ENCODE measurements at places on chromosomes 2 and 18. TPM values are rescaled to one million over a fixed set of nuclear protein-coding genes. Genes with fewer than 3 reads are reported as not detected.
A peak's percentile ranks its signal among the peaks of the same experiment; 100 is the strongest.

DNA sequence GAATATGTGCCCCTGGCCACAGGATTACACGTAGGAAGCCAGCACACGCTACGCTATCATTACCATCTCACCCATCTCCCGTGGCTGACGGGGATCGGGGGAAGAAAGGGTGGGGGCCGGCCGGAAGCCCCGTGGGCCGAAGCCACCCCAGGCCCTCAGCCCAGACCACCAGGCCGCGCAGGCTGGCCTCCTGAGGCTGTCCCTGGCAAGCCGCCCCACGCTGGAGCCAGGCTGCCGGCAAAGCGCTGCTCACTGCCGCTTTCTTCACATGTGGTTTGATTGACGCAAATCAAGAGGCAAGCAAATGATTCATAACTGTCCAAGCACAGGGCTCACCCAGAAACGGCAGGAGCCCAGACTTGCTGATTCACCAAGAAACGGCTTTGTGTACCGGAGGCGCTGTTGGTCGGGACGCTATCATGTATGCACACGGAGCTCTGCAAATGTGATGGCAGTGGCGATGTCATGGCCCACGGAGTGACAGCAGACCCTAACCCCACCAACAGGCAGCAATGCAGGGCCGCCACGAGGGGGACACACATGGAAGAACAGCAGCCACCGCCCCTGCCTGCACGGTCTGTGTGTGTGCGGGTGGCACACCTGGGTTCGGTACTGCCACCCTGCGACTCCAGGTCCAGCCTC, 125.7 kb downstream of the HDAC4 start:
- H3K27me3 ChIP-seq, result no peaks in the 10 kb centered on the region
- peaks cover 18% of the 10 kb centered on the region for H3K4me1 ChIP-seq
- DNase-seq, result peak; percentile 85
- peak overlapping the region; percentile 17 for H3K4me3 ChIP-seq
- no peaks in the 10 kb centered on the region for H3K36me3 ChIP-seq

DNA sequence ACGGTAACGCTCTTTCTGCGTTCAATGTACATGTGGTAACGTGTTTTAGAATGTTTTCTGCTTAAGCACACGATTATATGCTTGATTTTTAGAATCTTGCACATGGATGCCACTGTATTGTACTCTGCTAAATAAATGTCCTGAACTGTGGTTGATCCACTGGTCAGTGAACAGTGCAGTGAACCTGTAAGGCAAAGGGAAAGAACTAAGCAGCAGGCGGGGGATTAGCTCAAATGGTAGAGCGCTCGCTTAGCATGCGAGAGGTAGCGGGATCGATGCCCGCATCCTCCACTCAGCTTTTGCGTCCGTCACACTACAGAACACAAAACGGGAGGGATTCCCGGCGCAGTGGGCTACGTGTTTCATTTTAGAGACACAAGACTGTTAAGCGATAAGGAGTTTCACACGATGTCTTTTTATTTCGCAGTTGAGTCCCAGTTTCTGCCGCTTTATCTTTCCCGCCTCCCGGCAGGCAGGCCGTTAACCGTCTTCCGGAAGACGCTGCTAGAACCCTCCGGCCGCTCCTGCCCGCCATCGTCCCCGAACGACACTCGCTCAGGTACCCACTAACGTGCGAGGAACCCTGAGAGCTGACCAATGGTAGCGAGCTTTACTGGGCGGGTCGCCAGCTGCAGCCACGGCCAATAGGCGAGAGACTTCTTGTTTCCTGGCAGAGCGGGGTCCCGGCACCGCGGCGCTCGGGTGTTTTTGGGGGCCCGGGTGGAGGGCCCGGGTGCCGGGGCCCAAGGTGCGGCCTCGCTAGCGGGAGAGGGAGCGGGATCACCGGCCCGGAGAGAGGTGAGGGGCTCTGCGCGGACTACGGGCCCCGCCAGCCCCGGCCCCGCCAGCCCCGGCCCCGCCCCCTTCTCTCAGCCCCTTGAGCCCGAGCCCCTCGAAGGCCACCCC, at the start of gene AGBL5:
Gene AGBL5, plus strand, starts transcription at position 673 of the 906 bp plus-strand sequence. CDS start 1,291 bp downstream, outside the sequence.
- H3K27ac ChIP-seq, result peak within 1 kb of the TSS; percentile 92
- peak within 1 kb of the TSS; percentile 91 for H3K4me3 ChIP-seq
- peaks cover 6% of the 10 kb centered on the region for H3K4me1 ChIP-seq
- H3K27me3 ChIP-seq, result no peaks in the 10 kb centered on the region
- DNase-seq, result peak; percentile 96

Gene DSG1
- polyA plus RNA-seq, result not detected

DNA sequence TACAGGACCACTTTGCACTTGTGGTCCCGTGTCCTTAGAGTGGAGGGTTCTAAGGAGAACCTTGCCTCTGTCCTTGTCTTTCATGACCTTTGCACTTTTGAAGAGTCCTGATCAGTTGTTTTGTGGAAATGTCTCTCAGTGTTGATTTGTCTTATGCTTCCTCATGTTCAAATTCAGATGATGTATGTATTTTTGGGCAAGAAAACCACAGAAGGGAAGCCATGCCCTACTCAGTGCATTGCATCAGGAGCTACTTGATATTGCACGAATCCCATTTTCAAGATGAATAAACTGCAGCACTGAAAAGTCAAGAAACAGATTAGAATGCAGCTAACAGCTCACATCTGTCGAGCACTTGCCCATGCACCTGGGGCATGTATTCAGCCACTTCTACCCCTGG, 152.2 kb downstream of the INHBB start:
- DNase-seq, result no peak
- no peak overlapping the region for H3K27ac ChIP-seq
- H3K4me1 ChIP-seq, result no peaks in the 10 kb centered on the region
- H3K27me3 ChIP-seq, result no peaks in the 10 kb centered on the region

DNA sequence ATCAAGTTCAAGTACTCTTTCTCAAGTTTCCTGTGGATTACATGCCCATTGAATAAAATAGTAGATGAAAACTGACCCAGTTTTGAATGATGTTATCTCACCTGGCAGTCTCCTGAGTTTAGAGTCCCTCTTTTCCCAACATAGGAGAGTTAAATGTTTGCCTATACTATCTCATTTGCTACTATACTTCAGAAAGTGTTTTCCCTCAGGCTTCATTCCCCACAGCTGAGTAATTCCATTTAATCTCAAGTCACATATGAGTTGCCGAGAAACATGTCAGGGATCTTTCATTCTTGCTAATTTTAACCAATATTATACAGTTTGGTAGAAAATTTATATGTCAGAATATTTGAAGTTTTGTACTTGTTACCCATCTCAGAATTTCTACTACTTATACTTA, 150.4 kb upstream of the CDH19 start:
- no peak for DNase-seq
- H3K27me3 ChIP-seq, result no peaks in the 10 kb centered on the region
- H3K4me1 ChIP-seq, result no peaks in the 10 kb centered on the region
- H3K36me3 ChIP-seq, result no peaks in the 10 kb centered on the region
- no peak overlapping the region for H3K27ac ChIP-seq
- no peak overlapping the region for H3K4me3 ChIP-seq

DNA sequence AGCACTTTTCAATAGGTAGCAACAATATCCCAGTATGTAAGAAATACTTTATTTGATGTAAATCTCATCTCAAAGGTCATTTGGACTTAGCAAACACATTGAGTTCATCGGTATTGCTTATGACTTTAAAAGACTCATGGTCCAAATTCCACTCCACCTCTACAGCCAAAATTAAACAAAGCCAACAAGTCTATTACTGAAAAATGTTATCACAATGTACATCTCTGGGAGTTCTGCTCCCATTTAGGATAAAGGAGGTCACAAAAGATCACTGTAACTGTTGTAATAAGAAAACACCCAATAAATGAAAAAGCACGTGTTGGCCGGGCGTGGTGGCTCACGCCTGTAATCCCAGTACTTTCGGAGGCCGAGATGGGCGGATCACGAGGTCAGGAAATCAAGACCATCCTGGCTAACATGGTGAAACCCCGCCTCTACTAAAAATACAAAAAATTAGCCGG, 50.0 kb downstream of the ESCO1 start:
- no peak overlapping the region for H3K4me3 ChIP-seq
- H3K27me3 ChIP-seq, result no peaks in the 10 kb centered on the region
- H3K4me1 ChIP-seq, result no peaks in the 10 kb centered on the region
- DNase-seq, result no peak
- no peaks in the 10 kb centered on the region for H3K36me3 ChIP-seq

Gene KCNK3
- 34.9 TPM for polyA plus RNA-seq

Gene GREB1
- polyA plus RNA-seq, result 12.2 TPM

DNA sequence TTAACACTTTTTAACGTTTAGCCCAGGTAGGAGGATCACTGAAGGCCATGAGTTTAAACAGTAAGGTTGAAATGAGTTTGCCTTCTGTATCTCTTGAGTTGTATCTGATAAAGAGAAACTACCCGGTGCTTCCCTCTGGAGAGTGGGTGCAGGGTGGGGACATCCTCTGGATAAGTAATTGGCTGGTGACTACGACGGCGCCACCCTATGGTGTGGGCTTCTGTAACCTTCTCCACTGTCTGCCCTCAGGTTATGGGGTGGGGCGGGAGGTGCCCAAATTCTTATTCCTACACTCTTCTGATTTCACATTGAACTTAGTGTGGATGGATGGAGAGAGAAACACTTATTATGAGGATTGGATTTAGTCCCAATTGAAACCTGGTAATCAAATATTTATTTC, 68.8 kb downstream of the LDLRAD4 start:
- H3K4me1 ChIP-seq, result no peaks in the 10 kb centered on the region
- no peaks in the 10 kb centered on the region for H3K36me3 ChIP-seq
- no peak for DNase-seq
- no peak overlapping the region for H3K27ac ChIP-seq

GRCh38 chr2:111186121-111186715, 65.5 kb downstream of the BCL2L11 start:
- no peaks in the 10 kb centered on the region for H3K36me3 ChIP-seq
- no peak overlapping the region for H3K27ac ChIP-seq
- peaks cover 9% of the 10 kb centered on the region for H3K4me1 ChIP-seq
- H3K27me3 ChIP-seq, result no peaks in the 10 kb centered on the region

DNA sequence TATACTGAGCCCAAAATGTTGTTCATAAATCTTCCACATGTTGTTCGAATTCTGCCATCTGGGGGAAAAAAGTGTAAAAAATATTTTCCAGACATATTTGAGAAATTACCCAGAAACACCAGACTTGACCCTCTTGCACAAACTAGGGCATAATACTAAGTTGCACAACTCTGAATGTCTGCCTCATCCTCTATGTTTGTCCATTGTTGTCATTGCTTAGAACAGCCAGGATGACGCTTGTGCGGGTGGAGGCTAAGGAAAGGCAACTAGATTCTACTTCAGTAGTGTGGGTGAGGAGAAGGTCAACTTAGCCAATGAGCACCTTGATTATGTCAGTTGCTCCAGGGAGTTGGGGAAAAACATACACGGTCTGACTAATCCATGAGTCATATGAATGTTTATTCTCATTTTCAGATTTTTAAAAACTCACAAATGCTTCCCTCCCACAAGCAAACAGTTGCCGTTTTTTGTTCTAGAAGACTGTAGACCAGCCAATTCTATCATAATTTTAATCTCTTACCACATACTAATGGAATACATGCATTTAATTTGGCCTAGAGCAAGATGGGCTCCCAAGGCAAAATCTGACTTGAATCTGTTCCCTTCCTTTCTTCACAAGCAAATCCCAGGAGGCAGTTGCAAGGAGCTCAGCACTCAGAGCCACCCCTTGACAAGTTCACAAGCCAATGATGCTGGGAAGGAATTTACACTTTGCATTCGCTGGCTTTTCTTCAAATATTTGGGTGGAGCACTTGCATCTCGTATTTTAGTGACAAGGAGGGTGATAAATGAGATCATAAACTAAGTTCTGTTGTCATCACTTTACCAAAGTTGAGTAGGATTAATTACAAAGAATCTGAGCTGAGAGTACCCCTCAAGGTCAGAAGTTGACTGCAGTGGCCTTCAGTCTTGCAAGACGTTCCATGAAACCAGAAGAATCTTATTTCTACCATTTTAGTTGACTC, 163.2 kb upstream of the TWIST2 start:
- no peak overlapping the region for H3K4me3 ChIP-seq
- no peaks in the 10 kb centered on the region for H3K4me1 ChIP-seq
- H3K36me3 ChIP-seq, result no peaks in the 10 kb centered on the region
- no peaks in the 10 kb centered on the region for H3K27me3 ChIP-seq

- H3K27ac ChIP-seq, result no peak overlapping the region
- H3K4me3 ChIP-seq, result peak overlapping the region; percentile 78
- H3K4me1 ChIP-seq, result peaks cover 39% of the 10 kb centered on the region
- no peaks in the 10 kb centered on the region for H3K27me3 ChIP-seq
Measured at GRCh38 chr2:55416786-55417568, 2.7 kb downstream of the CCDC88A start.

DNA sequence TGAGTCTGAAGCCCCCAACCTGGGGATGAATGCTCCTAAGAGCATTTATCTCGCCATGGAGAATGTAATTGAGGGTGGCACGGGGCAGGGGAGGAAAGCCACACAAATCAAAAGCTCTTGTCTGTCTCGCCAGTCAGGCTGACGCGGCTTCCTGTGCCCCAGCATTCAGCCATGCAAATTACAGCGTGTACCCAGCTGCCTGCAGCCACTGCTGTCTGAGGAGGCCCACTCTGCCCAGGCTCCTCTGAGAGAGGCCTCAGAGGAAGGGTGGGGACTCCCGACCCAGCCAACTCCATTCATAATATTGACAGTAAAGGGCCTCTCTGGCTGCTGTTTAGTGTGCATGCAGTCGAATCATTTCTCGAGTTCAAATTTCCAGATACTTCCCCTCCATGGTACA, 22.0 kb downstream of the SMAD7 start:
- no peak overlapping the region for H3K4me3 ChIP-seq
- H3K27me3 ChIP-seq, result no peaks in the 10 kb centered on the region
- H3K36me3 ChIP-seq, result no peaks in the 10 kb centered on the region
- peak; percentile 91 for DNase-seq

GRCh38 chr2:189109921-189110397, 69.6 kb downstream of the COL5A2 start:
- no peaks in the 10 kb centered on the region for H3K27me3 ChIP-seq
- no peaks in the 10 kb centered on the region for H3K36me3 ChIP-seq
- H3K4me3 ChIP-seq, result no peak overlapping the region
- no peak for DNase-seq
- H3K27ac ChIP-seq, result no peak overlapping the region

Gene LBX2
- 0.35 TPM for polyA plus RNA-seq

DNA sequence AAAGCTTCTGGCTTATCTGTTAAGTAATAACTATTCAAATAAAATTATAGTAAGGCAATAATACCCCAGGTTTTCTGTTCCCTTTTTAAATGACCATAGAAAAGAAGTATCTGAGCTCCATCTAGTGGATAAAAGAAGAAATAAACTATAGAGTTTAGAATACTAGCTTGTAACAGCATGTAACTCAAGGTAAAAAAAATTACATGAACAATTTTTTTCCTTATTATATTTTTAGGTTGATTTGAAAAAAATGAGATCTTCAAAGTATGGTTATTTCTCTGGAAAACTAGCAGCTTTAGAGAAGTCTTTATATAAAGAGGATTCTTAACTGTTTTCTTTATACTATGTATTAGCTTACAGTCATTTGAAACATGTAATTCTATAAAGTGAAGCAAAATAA, 58.1 kb downstream of the NCKAP1 start:
- H3K27ac ChIP-seq, result no peak overlapping the region
- no peaks in the 10 kb centered on the region for H3K4me1 ChIP-seq
- no peak overlapping the region for H3K4me3 ChIP-seq
- DNase-seq, result no peak
- H3K36me3 ChIP-seq, result peaks cover 12% of the 10 kb centered on the region

- no peak for DNase-seq
- peaks cover 43% of the 10 kb centered on the region for H3K27me3 ChIP-seq
- H3K27ac ChIP-seq, result no peak overlapping the region
- H3K36me3 ChIP-seq, result no peaks in the 10 kb centered on the region
Measured at GRCh38 chr2:132034646-132035045, 127.1 kb downstream of the ANKRD30BL start.

GRCh38 chr18:8536231-8536630, 73.0 kb upstream of the RAB12 start:
- no peaks in the 10 kb centered on the region for H3K36me3 ChIP-seq
- H3K27me3 ChIP-seq, result no peaks in the 10 kb centered on the region
- H3K4me3 ChIP-seq, result no peak overlapping the region
- no peaks in the 10 kb centered on the region for H3K4me1 ChIP-seq
- no peak for DNase-seq
- H3K27ac ChIP-seq, result no peak overlapping the region
